ENCODE measurements at places on chromosomes 2 and 18.

- DNase-seq, result no peak
These were observed 51.4 kb downstream of the TRAPPC8 start for GRCh38 chr18:31891566-31891965.

DNA sequence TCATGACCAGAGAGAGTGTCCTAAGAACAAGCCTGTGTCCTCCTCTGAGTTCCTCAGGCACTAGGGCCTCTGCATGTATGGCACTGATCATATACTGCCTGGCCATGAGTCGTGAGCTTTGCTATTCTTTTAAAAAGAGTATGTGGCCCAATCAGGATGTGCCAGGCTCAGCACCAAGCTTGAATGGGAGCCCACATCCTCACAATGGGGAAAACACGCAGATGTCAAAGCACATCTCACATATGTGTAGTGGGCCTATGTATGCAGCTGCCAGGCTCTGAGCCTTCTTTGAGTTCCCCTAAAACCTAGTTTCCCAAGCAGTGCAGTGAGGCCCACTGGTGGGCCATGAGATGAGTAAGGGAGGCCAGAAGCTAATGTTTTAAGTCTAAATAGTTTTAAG, 69.9 kb upstream of the SLC1A4 start:
- no peak for DNase-seq

DNA sequence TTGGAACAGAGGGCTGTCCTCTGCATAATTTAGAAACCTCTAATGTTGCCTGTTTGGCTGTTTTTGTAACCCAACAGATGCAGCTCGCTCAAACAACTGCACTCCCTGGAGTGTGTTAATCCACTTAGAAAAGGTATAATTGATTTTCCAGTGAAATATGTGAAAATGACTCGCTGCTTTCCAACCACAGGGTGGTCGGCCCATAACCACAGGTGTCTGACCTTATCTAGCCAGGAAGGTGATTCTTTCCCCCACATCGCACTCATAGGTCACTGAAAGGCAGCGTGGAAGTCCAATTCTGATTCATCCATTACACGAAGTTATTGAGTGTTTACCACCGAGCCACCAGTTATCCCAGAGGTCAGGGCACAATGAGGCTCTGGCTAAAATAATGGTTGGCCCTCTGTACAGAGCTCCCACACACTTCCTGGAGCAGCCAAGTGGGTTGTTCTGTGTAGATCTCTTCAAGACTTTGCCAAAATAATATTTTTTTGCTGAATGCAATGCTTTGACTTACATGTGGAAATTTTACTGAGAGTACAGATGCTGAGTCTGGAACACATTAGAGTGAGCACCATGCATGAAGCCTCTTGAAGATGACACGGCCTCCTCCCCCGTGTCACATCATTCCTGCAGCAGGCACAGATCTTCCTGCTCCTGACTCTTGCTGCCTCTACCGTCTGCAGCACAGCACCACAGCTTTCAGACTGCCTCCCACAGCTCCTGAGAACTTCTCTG, 396.2 kb downstream of the ZNF516 start:
- DNase-seq, result no peak

GRCh38 chr18:29629493-29630036, 1413.0 kb downstream of the DSC3 start:
- DNase-seq, result no peak

GRCh38 chr18:77096936-77097886, 35.4 kb downstream of the MBP start:
- DNase-seq, result no peak

DNA sequence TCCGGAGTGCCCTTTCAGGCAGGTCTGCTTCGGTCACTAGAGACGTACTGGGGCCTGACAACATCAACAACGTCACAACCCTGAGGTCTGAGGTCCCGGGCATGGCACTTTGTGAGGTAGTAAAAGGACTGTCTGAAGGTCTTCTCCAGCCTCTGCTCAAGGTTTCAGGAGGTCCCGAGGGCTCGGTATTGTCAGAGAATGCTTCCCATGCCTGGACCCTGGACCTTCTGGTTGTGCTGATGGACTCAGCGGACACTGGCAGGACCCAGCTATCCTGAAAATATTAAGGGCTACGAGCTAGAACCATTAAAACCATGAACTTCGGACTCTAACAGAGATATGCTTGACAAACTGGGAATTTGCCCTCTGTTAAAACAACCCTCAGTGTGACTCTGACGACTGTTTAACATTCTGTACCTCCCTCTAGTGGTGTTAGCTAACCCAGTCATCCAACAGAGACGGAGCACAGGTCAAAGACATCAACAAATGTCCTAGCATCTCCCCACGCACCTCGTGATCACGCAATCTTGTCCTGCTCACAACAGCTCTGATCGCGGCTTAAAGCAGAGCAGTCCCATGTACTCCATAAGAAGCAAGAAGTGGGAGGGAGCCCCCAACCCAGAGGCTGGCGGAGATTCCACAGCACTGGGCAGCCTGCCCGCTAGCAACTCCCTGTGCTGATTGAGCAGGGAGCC, 96.5 kb downstream of the CCDC93 start:
- DNase-seq, result no peak

DNA sequence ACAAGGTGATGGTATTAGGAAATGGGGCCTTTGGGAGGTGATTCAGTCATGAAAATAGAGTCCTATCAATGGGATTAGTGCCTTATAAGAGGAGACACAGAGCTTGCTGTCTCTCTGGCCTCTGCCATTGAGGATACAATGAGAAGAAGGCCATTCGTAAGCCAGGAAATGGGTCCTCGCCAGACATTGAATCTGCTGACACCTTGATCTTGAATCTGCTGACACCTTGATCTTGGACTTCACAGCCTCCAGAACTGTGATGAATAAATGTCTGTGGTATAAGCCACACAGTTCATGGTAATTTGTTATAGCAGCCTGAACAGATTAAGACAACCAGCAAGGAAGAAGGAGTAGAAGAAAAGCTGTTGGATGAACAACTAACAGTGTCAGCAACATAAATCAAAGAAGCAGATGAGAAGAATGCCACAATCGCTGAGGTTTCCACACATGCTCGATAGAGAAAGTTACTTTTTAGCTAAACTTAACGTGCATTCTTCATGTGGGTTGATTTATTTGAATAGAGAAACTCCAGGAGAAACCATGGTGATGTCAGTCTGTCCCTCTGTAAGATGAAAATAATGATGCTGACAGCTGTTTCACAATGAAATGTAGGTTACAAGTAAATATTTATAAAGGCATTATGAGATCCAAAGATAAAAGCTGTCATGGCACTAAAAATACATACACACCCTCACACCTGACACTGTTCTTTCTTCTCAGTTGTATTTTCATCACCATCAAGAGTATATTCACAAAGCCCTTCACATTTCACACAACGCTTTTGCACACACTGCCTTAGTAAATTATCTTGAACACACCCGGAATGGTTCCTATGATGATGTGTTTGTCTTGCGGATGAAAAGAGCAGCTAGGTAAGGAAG, 153.7 kb upstream of the NCK2 start:
- no peak for DNase-seq

- peak; percentile 8 for DNase-seq
These were observed at the start of gene PSMA8 for GRCh38 chr18:26133652-26134051. Gene PSMA8, plus strand, starts transcription at chr18:26133869. Its CDS starts 97 bp downstream, at chr18:26133966.

- DNase-seq, result no peak
These were observed 1.1 kb downstream of the COBLL1 start for GRCh38 chr2:164840458-164840929.

DNA sequence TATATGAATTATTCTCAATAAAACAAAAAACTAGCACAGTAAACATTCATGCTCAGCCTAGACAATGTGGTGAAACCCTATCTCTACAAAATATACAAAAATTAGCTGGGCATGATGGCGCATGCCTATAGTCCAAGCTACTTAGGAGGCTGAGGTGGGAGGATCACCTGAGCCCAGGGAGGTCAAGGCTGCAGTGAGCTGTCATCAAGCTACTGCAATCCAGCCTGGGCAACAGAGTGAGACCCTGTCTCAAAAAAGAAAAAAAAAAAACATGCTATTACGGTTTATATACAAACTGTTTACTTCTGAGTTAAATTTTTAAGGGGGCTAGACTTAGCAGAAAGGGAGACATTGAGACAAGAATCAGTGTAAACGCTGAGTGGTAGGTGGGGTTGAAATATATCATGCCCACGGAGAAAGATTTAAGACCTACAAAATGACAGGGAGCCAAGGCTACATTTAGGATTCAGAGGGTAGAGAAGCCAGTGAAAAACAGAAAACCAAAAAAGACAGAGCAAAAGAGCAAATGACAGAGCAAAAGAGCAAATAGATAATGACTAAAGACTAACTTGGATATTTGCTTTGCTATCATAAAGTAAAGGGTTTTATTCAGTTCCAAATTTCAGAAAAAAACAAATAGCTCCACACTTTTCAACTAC, 7.5 kb downstream of the TTC32 start:
- no peak for DNase-seq

DNA sequence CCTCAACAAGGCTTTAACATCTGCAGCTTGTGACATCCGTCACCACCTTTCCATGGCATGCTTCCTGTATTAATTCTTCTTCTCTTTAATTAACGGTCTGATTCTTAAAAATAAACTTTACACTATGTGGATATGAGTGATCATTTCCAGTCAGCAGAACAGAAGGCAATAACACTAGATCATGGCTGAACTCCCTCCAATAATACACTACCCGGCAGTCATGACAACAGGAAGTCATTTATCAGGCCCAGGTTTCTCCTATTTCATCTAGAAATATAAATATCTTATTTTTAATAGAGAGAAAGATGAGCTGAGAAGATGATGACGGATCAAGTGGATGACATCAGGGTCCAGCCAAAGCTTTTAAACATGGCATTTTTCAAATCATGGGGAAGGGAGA, 792.2 kb downstream of the SLC4A3 start:
- no peak for DNase-seq

GRCh38 chr18:74066018-74066417, 81.6 kb downstream of the FBXO15 start:
- DNase-seq, result no peak

DNA sequence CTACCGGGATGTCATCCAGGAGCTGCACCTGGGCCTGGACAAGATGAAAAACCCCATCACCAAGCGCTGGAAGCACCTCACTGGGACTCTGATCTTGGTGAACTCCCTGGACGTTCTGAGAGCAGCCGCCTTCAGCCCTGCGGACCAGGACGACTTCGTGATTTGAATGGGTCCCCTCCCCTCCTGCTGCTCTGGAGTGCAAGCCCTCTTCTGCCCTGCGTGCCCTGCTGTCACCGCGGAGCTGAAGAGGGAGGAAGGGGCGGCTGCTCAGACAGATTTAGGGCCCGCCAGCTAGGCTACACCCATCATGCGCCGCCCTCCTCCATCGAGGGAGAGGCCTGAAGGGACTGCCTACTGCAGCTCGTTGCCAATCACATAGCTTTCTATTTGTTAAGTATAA, 101.8 kb downstream of the SH3BP4 start:
- no peak for DNase-seq

- no peak for DNase-seq
These were observed 37.7 kb upstream of the GPR155 start for GRCh38 chr2:174524527-174524926.

- no peak for DNase-seq
These were observed 79.7 kb upstream of the APCDD1 start for GRCh38 chr18:10374636-10375293.

DNA sequence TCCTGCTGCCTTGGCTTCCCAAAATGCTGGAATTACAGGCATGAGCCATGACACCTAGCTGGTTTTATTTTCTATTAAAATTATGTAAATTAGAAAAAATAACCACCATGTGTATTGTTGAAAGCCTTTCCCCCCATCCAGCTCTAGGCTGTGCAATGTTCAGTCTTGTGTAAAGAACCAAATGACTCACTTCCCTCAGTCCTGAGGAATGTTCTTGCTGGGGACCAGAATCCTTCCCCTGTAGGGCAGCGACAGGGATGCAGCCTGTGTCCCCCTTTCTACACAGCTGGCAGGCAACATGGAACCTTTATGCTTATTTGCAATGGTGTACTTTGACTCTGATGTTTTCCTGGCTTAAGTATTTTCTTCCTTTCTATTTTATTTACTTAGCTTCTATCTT, 29.4 kb downstream of the AOX1 start:
- DNase-seq, result no peak

GRCh38 chr2:134392442-134393074, 138.7 kb downstream of the MGAT5 start:
- DNase-seq, result no peak

DNA sequence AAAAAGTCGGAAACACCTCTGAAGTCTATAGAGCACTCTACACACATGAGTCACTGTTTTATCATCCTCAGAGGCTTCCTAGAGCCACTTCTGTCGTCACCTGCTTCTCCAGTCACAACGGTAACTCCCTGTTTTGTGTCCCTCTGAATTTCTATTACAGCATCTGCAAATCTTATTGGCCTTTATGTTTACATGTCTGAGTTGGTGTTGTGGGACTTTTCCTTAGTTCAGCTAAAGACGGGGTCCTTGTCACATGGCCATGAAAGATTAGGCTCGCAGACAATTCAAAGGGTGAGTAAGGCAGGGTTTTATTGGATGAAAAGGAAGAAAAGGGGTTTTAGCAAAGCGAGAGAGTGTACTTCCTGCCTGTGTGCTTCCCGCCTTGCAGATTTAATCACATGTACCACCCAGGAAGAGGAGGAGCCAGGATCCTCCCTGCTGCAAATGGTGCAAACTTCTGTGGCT, 185.6 kb downstream of the LPIN1 start:
- DNase-seq, result no peak

GRCh38 chr2:30239986-30240752, 8.8 kb downstream of the LBH start:
- no peak for DNase-seq

DNA sequence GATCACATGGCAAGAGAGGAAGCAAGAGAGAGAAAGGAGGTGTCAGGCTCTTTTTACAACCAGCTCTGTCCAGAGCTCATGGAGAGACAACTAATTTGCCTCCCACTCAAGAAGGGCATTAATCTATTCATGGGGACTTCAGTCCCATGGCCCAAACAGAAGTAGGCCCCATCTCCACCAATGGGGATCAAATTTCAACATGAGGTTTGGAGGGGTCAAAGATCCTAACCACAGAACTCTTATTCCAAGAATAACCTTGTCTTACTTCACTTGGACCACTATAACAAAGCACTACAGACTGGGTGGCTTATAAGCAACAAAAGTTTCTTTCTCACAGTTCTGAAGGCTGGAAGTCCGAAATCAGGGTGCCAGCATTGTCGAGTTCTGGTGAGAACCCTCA, 31.8 kb downstream of the GRB14 start:
- DNase-seq, result no peak

DNA sequence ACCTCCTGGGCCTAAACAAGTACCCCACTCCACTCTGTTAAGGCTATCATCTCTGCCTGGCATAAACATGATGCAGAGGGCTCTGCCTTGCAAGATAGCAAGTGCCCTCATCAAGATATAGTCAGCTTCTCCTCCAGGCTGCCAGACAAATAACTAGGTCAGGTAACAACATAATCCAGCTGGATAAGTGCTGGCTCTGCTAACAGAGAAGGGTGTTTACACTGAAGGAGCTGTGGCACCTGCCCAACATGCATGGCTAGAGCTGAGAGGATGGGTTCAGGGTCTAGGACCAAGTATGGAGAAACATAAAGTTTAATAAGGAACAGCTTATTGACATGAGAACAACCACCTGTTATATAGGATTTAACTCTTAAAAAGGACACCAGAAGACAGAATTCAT, 42.8 kb downstream of the DLGAP1 start:
- DNase-seq, result no peak

- DNase-seq, result no peak
These were observed 444.7 kb upstream of the TNP1 start for GRCh38 chr2:217304582-217304981.

All from stimulated activated CD8-positive, alpha-beta memory T cell treated with anti-CD3 and anti-CD28 coated beads, Interleukin-7, amount 100 ng/mL, for 24 hours (primary cell).